ENCODE measurements at places on chromosomes 16 and 17.

- DNase-seq = no peak
Measured at GRCh38 chr17:45942284-45942683, 47.9 kb downstream of the MAPT start.

DNA sequence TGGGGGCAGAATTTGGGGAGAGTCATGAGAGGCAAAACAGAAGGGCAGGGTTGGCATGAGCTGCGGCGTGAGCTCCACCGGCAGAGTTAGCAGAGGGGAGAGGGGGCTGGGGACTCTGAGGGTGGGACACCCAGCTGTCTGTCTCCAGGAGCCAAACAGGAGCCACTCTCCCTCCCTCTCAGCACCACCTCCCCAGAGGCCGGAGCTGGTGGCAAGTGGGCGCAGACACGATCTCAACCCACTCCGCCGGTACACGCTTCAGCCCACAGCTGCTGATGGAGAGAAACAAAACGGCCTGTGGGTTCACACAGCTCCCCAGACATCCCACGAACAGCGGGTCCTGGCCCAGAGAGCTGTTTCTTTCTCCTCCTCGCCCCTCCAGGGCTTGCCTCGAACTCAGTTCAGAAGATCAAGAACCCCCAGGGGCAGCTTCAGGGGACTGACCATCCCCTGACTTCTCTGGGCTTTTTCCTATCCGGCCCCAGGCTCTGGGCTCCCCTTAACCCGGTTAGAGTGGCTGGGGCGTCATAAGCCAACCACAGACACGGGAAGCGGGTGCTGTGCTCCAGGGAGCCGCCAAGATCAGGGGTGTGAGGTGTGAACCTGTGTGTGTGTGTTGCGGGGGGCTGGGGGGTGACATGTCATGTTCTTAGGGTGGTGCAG, 7.6 kb downstream of the RHBDF2 start:
- DNase-seq = no peak

- no peak for DNase-seq
Measured at GRCh38 chr17:36941265-36942010, 4.2 kb downstream of the LHX1 start.

DNA sequence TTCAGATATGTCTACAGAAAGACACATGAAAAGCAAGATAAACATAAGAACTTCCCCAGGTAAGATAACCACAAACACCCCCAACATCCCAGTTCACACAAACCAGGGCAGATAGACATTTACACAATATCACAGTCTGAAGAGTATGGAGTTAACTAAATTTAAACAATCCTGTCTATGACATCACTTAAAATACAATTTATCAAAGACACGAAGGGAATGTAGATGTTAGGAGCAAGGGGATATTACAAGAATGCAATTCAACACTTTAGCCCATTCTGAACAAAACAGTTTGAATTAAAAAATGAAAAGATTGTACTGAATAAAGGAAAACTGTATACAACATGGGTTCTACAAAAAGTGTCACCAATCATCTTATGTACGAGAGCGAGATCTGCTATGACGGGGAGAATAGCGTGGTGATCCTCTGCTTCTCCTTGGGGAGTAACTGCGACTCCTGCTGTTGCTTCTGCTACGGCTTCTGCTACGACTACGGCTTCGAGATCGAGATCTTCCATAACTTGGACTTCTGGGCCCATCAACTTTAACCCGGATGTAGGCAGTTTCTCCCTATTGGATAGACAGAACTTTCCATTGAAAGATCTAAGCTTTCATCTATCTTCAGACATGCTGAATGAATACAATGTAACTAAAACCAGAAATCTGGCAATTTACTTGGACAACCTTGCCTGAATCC, 1.9 kb downstream of the SRSF1 start:
- no peak for DNase-seq

- no peak for DNase-seq
Measured at GRCh38 chr16:30342751-30343490, 12.2 kb downstream of the CD2BP2 start.

DNA sequence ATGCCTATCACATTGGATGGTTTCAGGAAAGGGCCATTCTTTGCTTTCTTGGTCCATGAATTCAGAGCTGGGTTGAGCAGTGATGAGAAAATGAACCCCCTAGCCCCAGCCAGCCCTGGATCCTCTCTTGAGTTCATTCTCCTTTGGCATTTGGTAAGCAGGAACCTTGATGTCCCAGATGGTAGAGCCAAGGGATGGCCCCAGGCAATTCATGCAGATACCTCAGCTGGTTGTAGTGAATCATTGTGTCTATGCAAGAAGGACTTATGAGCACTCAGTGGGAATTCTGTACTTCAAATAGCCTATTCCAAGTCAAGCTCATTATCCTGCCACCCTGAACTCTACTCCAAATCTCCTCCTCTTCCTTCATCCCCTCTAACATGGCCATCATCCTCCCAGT, 412.7 kb downstream of the UTP18 start:
- DNase-seq = no peak

DNA sequence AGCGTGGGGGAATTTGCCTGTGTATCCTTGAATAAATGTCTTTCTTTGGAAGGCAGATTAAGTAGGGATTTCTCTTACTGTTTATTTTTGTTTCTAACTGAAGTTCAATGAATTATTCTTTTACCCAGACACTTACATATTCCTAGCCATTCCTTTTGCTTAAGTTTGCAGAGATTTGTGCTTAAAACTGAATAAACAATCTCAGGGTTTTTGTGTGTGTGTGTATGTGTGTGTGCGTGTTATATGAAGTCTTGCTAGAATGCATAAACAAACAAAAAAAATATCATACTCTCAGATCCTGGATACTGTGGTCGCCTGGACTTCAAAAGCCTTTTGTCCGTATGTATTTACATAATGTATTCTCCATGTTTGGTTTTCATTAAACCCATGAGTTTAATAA, 672.8 kb downstream of the MAF start:
- no peak for DNase-seq

DNA sequence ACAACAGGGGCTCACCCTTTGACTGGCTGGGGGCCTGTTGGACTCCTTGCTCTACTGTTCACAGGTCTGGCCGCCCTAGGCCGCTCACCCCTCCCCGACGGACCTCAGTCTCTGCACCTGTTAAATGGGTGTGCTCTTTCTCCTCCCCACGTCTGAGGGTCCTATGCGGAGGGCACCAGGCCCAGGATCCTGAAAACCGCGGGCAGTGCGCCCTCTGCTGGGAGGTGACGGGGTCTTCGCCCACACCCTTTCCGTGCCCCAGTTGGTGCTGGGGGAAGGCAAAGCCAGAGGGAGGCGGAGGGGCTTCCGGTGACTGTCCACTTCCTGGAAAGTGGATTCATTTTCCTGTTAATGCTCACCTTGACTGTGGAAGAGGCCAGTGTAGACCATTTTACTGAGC, 1010.9 kb downstream of the KCNJ18 start:
- no peak for DNase-seq

DNA sequence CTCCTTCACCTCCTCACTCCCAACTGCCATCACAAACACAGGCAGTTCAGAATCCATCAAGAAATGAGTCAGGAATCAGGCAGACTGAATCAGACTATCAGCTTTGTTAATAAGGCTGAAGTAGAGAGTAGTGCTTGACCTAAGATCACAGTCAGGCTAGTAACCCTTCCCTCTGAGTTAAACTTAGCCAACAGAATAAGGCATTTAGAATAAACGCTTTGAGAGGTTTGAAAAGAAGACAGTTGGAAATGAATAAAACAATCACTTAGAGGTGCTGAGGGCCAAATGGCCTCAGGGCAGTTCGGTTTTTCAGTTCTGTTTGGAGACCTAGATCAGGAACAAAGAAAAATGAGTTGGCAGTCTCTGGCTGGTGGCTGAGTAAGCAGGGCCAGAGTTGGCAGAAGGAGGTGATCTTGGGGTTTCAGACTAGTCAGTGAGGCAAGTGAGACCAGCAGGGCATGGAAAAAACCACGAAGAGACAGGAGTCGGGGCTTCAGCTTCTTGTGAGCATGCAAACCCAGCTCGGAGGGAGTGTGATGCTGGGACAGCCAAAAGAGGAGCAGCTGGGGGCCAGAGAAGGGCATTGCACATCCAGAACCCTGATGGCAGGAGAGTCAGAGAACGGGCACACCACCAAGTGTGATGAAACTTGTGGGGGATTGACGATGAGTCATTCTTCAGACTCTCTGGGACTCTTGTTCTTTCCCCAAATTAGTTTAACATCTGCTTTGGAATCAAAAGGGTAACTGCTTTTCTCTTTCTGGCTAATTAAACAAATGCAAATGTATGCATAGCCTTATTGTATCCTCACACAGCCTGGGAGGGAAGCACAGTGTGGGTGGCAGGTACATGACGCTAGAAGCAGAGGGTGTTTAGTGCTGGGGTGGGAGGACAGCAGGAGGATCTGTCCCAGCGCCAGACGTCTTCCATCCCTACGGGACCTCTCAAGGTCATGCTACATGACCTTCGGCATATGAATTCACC, 54.8 kb downstream of the SPECC1 start:
- DNase-seq = peak; percentile 16

DNA sequence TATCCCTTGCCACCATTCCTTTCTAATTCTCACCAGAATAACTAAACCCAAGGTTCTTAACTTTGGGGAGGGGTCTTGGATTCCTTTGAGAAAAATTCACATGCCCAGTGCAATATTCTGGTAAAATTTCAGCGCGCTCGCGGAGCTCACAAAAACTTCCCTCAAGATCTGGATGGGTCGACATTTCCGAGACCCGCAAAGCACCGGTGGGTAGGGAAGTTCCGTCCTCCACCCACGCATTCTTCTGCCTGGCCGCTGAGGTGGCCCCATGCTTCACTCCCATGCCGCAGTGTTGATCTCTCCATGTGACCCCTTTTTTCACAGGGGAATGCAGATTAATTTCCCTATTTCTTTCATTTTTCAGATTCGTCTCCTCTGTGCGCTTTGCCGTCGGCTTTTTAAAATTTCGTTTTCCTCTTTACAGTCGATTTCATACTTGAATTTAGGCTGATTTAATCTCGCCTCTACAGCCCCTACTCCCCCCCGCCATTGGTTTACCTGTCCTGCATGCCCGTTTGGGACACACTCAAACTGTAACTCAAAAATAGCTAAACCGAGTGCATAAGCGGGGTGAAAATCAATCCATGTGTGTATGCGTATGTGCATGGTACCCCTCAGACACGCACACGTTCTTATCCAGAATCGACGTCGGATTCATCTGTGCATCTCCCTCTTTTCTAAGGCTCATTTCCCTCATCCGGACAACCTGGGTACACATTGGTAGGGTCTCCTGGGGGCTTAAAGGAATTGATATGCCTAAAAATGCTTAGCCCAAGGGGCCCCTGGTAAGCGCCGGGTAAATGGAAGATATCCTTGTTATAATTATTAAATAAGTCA, 1.4 kb upstream of the SP6 start:
- no peak for DNase-seq

DNA sequence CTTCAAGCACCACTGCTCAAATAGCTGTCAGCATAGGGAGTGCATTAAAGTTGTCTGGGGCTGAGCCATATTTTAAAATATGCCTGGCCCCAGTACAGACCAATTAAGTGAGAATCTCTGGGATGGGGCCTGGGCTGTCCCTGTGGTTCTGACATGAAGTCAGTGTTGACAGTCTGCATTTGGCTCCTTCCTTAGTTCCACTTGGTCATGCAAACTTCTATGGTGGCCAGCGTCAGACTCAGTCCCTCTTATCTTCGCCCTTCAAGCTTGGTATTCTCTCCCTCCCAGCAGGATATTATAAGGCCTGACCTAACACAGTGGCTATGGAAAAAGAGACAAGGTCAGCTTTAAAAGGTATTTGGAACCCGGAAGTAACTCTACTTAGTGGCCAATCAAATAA, 177.2 kb downstream of the PMP22 start:
- DNase-seq = no peak

DNA sequence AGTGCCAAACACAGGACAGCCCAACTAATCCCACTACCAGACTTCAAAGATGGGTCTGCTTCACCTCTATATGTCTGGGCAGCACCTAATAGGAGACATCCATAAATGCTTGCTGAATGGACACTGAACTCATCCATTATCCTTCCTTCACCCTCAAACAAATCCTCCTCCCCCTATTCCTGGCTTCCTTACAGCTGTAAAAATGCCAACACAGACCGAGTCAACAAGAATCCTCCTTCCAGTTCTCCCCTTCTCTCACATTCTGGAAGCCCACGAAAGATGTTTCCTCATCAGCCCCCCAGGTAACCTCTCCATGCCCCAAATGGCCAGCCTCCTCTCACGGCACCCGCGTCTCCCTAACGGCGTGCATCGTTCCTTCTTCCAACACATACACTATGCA, 12.3 kb downstream of the PELP1 start:
- no peak for DNase-seq

DNA sequence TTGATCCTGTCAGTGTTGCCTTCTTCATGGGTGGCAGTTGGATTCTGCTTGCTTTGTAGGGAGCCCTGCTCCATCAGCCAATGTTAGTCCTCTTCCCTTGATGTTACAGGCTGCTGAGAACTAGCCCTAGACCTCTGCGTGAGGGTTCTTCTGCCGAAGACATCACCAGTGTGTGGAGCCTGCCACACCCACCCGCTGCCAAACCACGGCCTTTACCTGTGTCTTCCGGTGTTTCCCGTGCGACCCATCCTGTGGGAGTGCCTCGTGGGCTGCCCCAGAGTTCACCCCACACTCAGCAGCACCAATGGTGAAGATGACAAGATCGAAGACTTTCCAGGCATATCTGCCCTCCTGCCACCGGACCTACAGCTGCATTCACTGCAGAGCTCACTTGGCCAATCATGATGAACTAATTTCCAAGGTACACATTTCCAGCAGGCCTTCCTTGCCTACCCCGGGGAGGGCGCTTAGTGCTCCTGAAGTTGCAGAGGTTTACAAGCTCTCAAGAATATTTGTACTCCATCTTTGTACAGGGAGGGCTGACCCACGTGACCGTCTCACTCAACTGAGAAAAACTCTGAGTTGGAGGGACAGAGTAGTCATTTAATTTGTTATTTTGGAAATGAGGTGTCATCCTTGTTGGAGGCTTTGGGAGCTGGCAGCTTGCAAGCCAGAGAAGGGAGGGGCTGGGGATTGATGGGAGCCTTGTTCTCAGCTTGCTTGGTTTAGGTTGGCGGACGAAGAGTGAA, 21.8 kb downstream of the YPEL2 start:
- DNase-seq = no peak

DNA sequence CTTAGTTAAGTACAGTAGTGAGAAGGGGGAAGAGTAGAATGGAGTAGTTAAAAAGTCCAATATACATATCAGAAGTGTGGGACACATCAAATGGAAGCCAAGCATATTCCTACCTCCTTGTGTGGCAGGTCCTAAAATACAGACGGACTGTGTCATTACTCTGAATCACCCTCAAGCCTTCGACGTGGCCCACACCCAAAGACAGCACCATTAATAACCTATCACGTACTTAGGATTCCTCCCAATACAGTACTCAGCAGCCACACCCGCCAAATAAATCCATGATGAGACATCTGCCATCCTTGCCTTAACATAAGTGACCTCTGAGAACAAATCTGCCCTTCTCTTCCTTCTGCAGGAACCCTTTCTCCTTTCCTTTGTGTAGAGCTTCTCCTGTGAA, 38.9 kb downstream of the UBE2G1 start:
- no peak for DNase-seq

Data from activated CD8-positive, alpha-beta memory T cell treated with anti-CD3 and anti-CD28 coated beads for 48 hours (primary cell).